ENCODE measurements at places on chromosomes 1 and 21.

DNA sequence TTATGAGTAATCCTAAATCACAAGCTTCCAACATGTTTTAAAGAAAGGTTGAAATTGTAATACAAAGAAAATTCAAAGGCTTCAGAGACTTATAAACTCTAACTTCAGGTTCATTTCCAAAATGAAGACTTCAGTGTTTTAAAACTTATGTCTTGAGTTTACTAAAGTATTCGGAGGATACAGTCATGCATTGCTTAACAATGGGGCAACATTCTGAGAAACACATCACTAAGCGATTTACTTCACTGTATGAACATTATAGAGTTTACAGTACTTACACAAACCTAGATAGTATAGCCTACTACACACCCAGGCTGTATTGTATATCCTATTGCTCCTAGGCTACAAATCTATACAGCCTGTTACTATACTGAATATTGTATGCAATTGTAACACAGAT, 38.3 kb downstream of the CEP170 start:
- DNase-seq, result no peak

DNA sequence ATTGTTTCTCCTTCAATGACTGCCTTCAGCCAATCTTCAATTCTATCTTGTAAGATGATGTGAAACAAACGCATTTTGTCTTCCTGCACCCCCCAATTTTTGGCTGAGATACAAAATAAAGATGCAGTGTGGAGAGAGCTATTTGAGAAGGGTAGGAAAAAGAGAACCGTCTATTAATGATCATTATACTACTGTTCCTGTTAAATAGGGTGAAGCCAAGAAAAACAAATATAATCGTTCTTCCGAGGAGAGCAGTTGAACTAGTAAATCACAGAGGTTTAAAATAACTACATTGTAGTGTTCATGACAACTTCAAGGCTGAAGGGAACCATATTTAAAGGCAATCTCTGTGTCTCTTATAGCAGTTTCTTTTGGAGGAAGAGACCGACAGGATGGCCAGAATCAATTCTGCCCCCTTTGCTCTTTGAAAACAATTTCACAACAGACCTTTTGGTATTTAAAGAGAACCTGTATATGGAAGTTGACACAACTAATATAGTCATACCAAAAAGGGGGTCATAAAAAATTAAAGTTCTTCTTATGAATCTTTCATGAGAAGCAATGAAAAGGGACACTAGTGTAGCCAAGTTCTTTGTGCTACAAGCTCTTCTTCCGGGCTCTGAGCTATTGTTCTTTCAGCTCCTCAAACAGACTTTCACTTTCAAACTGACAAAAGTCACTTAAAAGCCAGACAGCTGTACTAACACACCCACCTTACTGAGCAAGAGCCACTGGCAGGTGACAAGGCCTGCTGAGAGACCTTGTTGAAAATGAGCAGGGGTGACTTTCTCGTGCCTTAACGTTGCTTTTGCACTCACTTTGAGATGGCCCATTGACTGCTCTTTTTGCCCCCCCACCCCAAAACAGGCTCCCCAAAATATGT, 30.9 kb downstream of the PROX1 start:
- DNase-seq, result peak; percentile 21

DNA sequence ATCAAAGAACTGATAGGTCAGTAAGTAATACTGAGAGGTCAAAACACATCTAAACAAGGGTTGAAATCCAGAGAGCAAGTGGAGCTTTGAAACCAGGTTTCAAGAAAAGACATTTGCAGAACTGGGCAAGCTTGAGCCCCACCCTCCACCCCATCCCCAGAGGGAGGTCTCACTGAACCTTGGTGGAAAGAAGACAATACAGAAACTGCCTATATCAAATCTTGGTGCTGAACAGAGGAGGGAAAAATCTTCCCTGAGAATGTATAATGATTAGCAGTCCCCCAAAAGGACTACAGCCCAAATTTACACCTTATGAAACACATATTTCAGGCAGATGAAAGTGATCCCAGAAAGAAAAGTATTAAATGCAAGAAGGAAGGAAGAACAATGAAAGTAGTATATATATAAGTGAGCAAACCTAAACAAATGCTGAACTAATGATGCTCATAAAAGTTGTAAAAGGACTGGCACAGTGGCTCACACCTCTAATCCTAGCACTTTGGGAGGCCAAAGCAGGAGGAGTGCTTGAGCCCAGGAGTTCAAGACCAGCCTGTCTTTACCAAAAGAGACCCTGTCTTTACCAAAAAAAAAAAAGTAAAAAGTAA, 12.4 kb downstream of the ZBTB17 start:
- no peak for DNase-seq

DNA sequence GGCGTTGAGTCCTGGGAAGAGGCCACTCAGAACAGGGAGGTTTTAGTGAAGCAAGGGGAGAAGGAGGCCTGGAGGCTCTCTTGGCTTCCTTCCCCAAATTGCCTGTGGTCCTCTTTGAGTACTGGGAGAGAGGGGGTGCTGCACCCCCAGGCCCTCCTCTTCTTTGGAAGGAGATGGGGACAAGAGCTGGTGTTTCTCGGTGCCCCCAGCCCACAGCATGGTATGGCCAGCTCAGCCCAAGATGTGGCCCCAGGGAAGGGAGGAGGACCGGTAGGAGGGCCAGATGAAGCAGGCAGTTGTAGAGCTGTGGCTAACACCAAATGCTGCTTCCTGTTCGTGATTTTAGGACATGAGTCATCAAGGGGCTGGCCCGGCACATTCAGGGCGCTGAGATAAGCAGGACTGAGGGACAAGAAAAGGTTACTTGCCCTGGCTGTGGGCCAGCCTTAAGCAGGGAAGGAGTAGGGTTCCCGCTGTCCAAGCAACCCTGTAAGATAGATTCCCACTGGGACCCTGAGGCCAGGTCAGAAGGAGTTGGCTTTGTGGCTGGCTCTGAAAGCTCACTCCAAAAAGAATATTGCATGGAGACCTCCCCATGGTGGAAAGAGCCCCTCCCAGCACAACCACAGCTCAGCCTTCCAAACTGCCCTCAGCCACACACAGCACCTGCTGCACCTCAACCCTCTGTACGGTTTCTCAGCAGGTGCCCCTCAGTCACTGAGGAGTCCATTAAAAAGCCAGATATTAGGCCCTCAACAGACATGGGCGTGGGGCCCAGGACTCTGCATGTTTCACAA, 4.9 kb upstream of the TNFRSF1B start:
- peak; percentile 69 for DNase-seq

DNA sequence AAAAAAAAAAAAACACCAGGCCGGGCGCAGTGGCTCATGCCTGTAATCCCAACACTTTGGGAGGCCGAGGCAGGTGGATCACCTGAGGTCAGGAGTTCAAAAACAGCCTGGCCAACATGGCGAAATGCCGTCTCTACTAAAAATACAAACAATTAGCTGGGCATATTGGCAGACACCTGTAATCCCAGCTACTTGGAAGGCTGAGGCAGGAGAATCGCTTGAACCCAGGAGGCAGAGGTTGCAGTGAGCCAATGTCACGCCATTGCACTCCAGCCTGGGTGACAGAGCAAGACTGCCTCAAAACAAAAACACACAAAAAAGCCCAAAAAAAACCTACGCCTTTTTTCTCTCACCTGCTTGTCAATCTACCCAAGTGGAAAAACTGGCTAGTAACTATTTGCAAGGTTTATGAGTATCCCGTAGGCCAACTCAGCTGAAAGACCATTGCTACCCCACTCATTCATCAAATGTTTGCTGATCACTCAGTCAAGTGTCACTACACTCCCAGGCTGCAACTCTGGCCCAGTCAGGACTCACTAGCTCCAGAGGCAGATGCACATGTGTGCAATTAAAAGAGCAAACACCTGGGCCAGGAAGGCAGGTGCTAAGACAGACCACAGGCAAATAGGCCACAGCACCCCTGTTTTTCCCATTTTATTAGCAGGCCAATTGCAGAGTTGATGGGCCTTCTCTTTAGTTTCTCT, 2.0 kb downstream of the CSRP1 start:
- no peak for DNase-seq

DNA sequence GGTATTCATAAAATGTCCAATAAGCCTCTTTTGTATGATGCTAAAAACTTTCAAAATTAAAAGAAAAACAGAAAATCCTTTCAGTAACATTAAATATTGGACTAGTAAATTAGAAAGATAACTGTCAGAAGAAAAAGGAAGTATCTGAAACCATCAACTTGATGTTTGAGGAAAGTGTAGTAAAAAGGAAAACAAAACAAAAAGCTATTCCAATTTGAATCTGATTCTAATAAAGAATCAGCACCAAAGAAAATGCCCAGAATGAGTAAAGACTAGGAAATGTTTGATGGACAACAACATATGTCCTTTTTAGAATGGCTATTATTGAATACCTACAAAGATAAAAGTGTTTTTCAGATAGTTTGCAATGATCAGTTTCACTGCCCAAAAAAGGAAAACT, 79.9 kb upstream of the RBM34 start:
- no peak for DNase-seq

DNA sequence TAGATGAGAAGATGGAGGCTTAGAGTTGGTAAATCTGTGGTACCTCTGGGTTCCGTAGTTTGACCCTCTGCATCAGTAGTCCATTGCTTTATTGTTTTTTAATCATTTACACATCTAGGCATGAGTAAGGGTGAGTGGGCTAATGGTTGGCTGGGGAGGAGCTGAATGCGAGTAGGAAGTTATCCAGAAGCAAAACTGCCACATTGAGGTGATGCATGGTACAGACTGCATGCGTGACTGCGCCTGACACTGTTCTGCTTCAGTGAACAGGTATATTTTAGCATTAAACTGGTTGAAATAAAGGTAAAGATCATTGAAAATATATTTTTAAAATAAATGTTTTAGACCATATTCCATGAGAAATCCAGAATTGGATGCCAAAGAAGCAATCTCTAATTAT, 4.4 kb downstream of the DNAJC16 start:
- DNase-seq, result no peak

GRCh38 chr1:25794325-25794724, 5.7 kb upstream of the SELENON start:
- no peak for DNase-seq

DNA sequence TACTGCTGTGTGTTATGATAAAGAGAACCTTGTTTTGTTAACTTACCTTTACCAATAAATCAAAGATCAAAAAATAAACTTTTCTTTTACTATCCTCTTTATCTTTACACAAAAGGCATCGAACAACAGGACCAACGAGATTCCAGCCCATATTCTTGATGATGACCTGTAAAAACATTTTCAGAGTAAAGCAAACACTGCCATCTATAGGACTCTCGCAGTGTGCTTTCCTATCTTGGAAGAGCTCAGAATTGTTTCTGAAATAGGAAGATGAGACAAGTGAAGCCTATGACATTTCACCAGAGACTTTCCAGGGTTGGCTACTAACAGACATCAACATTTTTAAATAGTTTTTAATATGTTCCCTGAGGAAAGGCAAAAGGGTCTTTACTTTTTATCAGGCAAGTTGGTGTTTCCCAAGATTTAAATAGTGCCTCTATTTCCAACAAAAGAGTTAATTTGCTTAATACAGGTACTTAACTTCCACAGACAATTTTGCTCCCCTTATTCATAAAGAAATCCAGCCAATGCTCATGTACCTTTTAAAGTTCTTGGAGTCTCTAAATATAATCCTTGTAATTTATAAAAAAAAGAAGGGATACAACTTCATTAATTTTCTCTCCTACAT, 7.3 kb downstream of the GLMN start:
- peak; percentile 28 for DNase-seq
